DMS53 (cell line): ENCODE measurements at places on chromosomes 16 and 17.

DNA sequence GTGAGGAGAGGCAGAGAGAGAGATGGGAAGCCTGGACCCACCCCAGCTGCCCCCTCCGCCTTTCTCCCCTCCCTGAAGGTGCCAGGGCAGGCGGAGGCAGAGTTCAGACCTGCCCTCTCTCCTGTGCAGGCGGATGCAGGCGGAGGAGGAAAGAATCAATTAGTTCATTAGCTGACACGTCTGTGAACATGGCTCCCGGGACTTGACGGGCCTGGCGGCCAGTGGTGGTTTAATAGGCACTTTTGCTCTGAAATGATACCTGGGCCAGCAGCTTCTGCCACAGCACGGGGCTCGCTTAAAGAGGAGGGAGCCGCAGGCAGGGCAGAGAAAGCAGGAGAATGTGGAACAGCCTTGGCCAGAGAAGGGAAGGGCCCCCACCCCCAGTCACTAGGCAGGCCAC lies 98.1 kb downstream of the SDK2 start:
- no peak for DNase-seq

DNA sequence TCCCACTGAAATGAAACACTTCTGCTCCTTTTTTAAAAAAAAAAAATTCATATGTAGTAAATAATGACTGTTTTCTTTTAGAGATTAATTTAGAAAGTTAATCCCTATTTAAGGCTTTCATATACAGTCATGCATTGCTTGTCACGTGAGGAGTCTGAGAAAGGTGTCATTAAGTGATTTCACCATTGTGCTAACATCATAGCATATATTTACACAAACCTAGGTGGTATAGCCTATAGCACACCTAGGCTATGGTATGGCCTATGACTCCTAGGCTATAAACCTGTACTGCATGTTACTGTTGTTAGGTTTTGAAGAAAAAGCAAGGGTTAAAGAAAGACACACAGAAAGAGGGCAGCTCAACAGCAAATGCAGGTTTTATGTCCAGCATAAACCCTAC lies 13.7 kb downstream of the PPY start:
- DNase-seq, result no peak

- DNase-seq, result peak; percentile 32
Measured at GRCh38 chr17:47742319-47743181, 9.5 kb downstream of the TBX21 start.

GRCh38 chr17:152860-153420 lies 15.6 kb downstream of the SCGB1C2 start:
- no peak for DNase-seq

- no peak for DNase-seq
Measured at GRCh38 chr17:58480090-58480489, 8.1 kb downstream of the HSF5 start.
